ENCODE measurements at places on chromosomes 1 and 21. TPM values are rescaled to one million over a fixed set of nuclear protein-coding genes. Genes with fewer than 3 reads are reported as not detected.

Gene XCL1
- not detected for total RNA-seq

Gene NBPF4
- total RNA-seq: not detected

Gene MFSD2A
- total RNA-seq: 1.8 TPM

Gene LMX1A
- total RNA-seq: not detected

Gene NLRP3
- total RNA-seq: 0.24 TPM

Gene NEGR1
- not detected for total RNA-seq

Gene ERG
- 0.05 TPM for total RNA-seq

Gene CNR2
- not detected for total RNA-seq

Data from A172 (cell line).